NCI-H1417 treated with DMSO at 0.1 percent for 48 hours (cell line): ENCODE measurements at places on chromosomes 5 and 9.

GRCh38 chr5:76256116-76256889 is 146.8 kb upstream of the IQGAP2 start:
- no peak for DNase-seq

DNA sequence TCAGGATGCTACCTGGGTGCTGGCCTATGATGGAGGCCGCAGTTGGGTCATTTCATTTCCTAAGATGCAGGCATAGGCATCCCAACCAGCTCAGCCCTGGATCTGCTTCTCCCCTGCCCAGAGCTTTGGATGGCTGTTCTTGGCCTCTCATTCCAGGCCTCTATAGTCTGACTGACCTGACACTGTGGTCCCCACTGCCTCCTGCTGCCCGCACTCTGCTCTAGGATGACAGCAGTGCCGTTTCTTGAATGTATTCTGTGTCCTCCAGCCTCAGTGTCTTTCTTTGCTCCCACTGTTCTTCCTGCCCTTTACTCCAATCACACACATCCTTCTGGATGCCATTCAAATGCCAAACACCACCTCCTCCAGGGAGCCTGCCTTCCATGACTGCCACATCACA is 235.7 kb downstream of the HSPA4 start:
- no peak for DNase-seq

DNA sequence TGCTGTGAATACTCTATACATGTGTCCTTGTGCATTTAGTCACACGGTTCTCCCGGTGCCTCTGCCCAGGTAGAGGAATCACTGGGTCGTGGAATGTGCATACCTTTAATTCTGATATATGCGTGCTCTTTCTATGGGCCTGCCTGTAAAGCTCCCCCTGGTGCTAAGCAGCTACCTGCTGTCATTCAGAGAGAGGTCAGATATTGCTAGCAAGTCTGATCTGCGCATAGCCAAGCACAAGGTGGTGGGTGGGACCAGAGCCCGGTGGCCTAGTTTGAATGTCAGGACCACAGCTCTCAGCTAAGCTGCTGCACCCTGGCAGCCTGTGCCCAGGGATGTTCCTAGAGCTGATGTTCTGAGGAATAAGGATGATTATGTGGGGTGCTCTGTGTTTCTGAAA is 33.4 kb downstream of the TJP2 start:
- no peak for DNase-seq

- DNase-seq = no peak
Measured at GRCh38 chr9:98206754-98207153, 14.3 kb upstream of the CORO2A start.

GRCh38 chr9:77511525-77511924 is 136.6 kb downstream of the GNA14 start:
- no peak for DNase-seq

- no peak for DNase-seq
Measured at GRCh38 chr9:92980085-92980745, 32.9 kb downstream of the FGD3 start.

GRCh38 chr9:111474385-111474784 is 9.8 kb downstream of the ECPAS start:
- DNase-seq = no peak

GRCh38 chr9:19102181-19102630 is 498 bp downstream of the HAUS6 start:
- DNase-seq = no peak

GRCh38 chr9:111836311-111836710 is 41.6 kb upstream of the SHOC1 start:
- DNase-seq = no peak

DNA sequence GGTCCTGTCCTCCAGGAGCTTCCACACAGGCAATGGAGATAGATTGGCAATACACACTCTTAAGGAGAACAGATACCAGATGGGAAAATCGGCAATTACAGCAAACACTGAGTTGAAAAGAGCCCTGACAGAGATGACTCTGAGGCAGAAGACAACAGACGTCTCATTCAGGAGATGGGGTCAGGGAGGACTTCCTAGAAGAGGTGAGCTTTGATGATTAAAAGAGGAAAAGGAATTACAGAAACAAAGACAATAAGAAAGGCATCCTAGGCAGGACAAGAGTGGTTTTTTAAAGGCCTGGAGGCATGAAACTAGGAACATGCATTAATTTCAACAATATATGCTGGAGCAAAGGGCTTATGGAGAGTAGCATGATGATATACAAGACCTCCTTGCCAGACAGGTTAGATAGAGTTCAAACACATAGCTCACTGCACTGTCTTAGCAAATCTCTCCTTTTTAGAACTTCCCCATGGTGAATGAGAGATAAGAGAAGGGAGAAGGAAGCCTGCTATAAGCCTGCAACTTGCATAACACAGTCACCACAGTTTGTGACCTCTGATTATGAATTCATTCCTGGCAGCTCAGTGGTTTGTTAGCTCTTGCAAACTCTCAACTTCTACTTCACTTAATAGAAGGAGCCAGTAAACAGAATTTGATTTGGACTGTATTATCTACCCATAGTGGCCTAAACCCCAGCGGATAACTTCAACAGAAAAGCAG is 48.5 kb downstream of the SIL1 start:
- DNase-seq = no peak

- DNase-seq = no peak
Measured at GRCh38 chr9:128190516-128191405, 611 bp downstream of the CIZ1 start.

DNA sequence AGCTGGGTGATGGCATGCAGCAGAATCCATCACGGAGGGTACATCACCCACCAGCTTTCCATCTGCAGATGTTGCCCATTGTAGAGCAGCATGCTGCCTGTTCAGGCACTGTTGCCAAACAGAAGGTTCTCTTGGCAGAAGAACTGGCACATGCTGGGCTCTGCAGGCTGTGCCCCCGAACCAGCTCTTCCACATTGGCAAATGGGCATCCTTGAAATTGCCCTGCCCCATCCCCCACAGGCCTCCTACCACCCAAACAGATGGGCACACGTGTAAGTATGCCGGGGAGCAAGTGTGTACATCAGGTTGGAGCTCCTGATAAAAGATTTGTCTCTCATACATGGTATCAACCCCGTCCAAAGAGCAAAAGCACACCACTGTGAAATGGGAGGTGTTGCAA is 220.3 kb upstream of the TAS2R1 start:
- no peak for DNase-seq

DNA sequence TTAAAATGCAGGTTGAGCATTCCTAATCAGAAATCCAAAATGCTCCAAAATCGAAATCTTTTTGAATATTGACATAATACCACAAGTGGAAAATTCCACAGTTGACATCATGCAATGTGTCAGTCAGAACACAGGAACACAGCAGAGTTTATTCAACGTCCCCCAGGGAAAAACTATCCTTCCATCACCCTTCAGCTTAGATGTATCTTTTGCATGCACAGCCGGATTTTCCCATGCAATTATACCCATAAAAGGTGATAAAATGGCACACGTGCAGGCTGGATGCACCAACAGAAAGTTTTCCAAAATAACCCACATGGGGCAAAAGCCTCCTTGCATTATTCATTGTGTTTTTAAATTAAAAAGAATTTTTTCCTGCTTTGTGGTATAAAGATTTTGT is 71.2 kb downstream of the RAB24 start:
- DNase-seq = no peak

GRCh38 chr5:85985167-85985566 is 632.6 kb upstream of the COX7C start:
- DNase-seq = no peak
